ENCODE measurements at places on chromosomes 11 and 22.
A peak's percentile ranks its signal among the peaks of the same experiment; 100 is the strongest.

DNA sequence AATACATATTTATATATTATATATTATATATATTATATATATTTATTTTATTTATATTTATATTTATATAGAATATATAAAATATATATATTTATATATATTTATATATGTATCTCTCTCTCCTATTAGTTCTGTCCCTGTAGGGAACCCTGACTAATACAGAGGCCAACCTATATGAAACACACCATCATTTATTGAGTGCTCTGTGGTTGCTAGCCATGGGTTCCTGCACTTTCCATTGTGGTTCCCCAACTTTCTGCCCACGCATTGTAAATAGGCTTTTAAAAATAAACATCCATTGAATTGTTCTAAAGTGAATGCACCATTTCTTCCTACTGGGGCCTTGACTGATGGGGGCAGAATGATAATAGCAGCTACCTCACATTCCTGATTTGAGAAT lies 93.8 kb upstream of the SESN3 start:
- DNase-seq: no peak

DNA sequence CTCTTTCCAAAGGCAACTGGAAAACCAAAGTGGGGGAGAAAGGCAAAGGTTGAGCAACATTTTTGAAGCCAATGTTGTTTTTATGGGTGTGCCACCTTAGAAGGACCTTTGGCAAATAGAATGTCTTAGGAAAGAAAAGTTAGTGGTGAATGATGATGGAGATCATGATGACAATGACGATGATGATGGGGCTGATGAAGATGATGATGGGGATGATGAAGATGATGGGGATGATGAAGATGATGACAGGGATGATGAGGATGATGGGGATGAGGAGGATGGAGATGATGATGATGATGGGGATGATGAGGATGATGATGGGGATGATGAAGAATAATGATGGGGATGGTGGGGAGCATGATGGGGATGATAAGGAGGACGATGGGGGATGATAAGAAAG lies 78.4 kb upstream of the MTMR2 start:
- no peak for DNase-seq

DNA sequence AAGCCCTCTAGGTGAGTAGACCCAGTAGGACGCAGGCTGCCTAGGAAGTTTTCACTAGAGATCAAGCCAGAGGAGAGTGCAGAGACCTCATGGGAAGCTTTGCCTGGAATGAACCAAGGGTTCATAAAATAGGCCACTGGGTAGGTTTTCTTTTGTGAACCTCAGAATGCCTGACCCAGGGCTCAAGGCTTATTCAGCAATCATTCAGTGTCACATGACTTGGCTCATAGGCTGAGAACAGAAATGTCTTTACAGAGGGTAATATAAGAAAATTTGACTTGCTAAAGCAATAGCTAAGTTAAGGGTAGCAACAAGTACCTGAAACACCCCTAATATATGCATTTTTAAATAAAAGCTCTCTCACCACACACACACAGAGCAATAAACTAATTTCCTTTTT lies 132.6 kb downstream of the RAB38 start:
- no peak for DNase-seq

DNA sequence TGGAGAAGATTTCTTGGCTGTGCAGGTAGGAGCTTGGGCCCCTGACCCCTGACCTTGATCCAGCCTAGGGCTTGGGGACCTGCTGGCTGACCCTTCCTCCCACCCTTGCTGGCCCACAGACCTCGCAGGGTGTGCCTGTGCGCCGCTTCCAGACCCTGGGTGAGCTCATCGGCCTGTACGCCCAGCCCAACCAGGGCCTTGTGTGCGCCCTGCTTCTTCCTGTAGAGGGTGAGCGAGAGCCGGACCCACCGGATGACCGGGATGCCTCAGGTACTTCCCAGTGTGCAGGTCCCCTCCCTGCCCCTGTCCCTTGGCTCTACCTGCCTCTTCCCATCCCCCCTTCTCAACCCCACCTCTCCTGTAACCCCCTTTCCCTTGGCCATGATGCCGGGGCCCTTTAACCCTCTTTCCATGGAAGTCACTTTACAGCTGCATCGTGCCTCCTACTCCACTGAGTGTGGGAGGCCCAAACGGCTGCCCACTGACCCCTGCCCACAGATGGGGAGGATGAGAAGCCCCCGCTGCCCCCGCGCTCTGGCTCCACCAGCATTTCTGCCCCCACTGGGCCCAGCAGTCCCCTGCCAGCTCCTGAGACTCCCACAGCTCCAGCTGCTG lies 3.8 kb downstream of the INPPL1 start:
- peak; percentile 26 for DNase-seq

DNA sequence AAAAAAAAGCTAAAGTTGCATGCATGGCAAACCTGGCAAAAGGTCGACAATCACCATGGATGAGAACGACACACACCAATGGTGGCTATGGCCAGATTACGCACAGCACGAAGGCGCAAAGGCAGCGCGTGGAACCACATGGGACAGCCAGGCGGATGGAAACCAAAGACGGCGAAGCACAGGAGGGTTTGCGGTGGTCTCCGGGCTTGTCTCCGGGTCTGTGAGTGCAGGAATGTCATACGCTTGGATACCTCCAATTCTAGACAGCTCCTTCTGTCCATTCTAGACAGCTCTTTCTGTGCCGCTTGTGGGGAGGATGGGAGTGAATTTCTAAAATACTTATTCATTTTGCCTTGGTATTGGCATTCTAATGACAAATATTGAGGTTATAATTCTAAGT lies 685.4 kb downstream of the BRD1 start:
- DNase-seq: no peak

DNA sequence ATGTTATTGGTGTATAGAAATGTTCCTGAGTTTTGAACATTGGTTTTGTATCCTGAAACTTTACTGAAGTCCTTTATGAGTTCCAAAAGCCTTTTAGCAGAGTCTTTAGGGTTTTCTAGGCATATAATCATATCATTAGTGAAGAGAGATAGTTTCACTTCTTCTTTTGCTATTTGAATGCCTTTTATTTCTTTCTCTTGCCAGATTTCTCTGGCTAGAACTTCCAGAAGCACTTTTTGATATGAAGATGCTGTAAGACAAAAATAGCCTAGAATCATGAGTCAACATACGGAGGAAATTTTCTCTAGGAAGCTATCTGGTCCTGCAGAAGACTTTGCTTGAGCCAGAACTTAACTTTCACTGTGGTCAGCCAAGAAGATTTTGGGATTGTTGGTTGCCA lies 86.7 kb upstream of the IZUMO1R start:
- no peak for DNase-seq

- DNase-seq: no peak
Measured at GRCh38 chr11:86876716-86877234, 76.4 kb downstream of the PRSS23 start.

DNA sequence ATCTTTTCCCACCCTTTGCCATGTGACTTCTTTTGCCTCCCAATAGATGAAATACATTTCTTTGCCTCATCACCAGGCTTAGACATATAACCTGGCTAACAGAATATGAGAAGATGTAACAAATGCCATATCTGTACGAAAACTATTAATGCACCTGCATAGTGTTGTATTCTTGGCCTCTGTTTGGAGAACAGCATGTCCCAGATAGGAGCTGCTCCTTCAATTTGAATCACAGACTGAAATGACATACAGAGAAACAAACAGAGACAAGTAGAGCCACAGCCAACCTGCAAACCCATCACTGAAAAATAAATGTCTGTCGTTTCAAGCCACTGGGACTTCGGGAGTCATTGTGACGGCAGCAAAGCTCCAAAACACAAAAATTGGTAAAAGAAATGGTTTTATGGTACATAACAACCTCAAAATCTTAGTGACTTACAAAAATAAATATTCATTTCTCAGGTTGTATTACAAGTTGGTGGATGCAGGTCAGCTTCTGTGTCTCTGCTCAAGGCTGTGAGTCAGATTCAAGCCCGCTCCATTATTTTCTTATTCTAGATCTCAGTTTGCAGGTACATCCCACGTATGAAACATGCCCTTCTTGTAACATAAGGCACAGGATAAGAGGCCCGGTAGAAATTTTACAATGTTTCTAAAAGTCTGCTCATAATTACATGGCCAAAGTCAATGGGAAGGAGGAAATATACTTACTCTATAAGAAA lies 171.3 kb upstream of the SOX6 start:
- DNase-seq: no peak

- peak; percentile 18 for DNase-seq
Measured at GRCh38 chr11:78039919-78040671, 17.0 kb upstream of the KCTD14 start.

GRCh38 chr11:44750551-44751465 lies 24.0 kb downstream of the TSPAN18 start:
- DNase-seq: no peak

GRCh38 chr11:34267013-34267412 lies 90.8 kb downstream of the ABTB2 start:
- DNase-seq: no peak

DNA sequence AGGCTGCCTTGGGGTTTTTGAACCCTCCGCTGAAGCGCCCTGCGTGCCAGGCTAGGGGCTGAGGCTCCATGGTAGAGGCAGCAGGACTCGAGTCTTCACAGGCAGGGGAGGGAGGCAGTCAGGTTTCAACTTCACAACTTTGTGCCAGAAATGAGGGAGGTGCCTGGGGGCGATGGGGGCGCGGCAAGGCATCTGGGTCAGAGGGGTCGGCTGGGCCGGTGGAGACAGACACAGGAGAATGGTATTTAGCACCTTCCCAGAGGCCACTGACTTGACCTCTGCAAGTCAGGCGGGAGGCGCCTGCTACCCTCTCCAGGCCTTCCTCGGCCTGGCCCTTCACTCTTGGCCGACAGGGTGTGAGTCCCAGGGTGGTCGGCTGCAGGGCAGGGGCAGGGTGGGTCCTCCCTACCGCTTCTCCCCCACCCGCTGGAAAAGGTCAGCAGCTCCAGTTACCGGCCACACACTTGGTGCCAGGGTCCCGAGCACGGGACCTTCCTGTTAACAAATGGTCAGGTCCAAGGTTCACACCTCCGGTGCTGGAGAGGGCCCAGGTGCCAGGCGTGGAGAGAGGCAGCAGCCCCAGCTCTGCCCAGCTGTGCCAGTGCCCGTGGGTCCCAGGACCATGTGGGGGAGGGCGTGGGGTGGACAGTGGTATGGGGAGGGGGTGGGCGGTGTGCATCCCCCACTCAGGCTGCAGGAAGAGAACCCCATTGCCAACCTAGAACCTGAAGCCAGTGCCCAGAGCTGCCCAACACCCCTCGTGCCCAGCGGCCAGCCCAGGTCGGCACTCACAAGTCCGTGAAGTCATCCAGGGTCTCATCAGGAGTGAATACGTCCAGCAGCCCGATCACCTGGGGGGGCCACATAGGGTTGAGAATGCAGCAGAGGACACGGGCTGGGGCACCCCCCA lies 3.8 kb downstream of the MAPK12 start:
- no peak for DNase-seq

GRCh38 chr11:79939111-79939510 lies 498.3 kb upstream of the TENM4 start:
- no peak for DNase-seq

DNA sequence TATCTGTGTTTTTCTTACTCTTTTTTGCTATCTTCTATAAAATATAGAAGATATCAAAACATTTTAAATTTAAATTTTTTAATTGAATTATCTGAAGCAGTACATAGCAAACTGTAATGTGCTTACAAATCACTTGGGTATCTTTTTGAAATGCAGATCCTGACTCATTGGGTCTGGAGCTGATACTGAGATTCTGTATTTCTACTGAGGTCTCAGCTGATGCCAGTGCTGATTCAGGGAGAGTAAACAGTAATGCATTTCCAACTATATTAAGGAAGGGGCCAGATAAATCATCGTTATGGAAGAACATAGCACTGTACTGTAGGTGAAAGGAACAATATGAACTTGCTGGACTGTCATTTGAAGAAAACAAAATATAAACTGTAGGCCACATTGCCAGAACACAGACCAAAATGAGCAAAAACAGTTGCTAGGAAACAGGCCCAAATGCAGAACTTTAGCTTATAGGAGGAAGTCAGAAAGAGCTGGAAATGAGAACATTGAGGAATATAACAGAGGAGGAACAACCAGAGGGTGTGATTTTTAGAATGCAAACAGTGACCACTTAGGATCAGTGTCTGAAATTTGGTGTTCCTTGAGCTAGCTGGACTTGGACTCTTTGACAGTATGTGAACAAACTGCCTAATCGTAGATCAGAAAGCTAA lies 3.3 kb downstream of the ARL14EP start:
- no peak for DNase-seq

Measured in NCI-H510A (cell line).